CD4-positive, alpha-beta T cell treated with Interleukin-10 for 1 hour (primary cell): ENCODE measurements at places on chromosomes 7 and 10.

GRCh38 chr7:37601321-37601720 lies 82.2 kb upstream of the GPR141 start:
- DNase-seq, result no peak

GRCh38 chr7:134446923-134447322 lies 12.0 kb downstream of the AKR1B1 start:
- DNase-seq, result no peak

DNA sequence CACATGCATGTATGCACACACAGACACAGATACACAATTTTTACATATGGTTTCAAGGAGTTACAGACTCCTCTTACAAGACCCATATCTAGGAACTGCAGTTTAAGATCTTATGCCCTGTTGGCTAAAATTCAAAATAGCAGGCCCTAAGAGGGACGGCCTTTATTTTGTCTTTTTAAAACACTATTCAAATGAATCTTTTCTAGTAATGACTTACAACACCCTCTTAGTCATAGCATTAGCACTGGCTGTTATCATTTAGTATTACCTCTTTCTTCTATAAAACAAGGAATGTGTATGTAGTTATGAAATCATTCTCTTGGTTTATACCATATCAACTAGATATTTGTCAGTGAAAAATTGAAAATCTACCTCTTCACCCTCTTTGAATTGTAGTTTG lies 15.3 kb downstream of the PAPSS2 start:
- no peak for DNase-seq

DNA sequence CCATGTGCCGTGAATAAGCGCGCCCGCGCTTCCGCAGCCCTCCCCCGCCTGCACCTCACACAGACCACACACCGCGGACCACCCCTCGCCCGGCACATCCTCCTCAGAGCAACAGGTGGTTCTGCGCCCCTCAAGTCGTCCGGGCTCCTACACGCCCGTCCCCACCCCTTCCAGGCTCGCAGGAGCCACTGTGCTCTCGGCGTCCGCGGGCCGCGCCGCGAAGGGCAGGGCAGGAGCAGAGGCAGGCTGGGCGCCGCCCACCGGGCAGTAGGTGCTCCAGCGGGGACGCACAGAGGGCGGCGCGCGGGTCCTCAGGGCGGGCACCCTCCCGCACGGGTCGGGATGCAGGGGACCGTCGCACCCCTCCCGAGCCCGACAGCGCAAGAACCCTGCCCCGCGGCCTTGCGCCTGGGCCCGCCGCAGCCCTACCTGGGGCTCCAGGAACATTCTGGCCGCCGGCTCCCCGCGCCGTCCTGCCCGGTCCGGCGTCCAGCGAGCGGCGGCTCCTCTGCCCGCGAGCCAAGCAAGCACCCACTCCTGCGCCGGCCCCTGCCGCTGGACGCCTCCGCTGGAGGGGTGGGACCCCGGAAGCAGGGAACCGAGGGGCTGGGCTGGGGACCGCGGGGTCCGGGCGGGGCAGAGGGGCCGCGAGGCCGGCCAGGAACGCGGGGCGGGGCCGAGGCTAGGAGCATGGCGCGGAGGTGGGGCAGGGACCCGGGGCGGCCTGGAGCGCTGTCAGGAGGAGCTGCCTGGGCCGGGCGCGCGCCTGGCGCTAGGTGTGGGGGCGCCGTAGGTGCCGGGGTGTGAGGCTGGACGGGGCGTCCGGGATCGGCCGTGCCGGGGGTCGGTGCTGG lies 37.4 kb downstream of the RASGEF1A start:
- peak; percentile 61 for DNase-seq

DNA sequence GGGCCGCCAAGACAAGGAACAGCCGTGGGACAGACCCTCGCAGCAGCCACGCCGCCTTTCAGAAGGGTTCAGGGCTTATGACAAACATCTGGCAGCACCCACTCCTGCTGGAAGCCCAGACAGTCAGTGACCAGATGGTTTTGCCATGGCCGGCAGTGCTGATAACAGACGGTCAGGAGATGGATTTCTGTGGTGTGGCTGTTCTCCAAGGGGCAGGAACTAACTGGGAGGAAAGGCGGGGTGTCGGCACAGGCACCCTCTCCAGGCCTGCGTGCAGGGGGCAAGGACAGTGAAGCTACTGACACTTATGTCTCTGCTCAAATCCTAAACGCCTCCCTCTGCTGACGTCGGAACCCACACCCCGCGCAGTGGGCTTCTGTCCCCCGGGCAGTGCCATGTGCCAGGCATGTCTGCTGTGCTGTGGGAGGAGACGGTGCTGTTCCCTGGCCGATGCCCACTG lies 416.1 kb downstream of the DNAJB6 start:
- no peak for DNase-seq

DNA sequence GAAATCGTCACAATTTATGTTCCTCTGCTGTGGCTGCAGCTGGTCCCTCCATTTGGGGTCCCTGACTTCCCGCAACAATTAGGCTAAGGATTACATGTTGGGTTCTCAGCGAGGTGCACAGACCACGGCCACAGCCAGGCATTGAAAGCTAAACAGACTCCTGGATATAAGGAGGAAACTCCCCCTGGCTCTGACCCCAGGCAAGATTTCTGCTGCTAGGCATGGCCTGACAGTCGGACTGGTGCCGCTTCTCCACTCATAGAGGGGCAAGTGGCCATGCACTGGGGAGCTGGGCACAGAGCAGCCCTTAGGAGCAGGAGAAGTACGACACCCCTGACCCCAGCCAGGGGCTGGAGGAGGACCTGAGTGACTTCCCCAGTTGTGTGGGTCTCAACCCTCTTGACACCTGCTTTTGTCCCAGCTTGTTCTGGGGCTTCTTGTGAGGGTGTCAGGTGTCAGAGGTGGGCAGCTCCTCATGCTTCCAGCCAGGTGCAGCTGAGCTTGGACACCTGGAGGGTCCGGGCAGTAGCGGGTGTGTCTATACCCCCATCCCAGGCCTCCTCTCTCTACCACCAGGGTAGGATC lies 38.3 kb downstream of the TSPAN15 start:
- no peak for DNase-seq

- DNase-seq, result no peak
Measured at GRCh38 chr7:42035210-42035609, 201.8 kb downstream of the GLI3 start.

GRCh38 chr10:106898446-106898845 lies 266.1 kb downstream of the SORCS1 start:
- no peak for DNase-seq

DNA sequence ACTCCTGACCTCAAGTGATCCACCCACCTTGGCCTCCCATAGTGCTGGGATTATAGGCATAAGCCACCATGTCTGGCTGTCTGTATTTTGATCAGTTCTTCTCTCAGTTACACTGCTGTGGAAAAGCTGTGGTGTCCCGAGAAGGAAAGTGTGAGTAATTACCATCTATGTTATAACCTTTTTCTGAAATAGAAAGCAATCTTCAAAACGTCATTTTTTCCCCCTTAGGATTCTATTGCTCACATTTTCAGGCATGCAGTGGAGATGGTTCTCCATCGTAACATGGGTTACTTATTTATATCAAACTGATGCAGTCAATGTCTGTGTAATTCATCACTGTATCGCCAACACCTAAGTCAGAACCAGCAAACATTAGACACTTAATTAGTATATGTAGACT lies 103.5 kb upstream of the FAM3C start:
- DNase-seq, result no peak

- DNase-seq, result no peak
Measured at GRCh38 chr7:155507576-155507975, 38.8 kb downstream of the CNPY1 start.

DNA sequence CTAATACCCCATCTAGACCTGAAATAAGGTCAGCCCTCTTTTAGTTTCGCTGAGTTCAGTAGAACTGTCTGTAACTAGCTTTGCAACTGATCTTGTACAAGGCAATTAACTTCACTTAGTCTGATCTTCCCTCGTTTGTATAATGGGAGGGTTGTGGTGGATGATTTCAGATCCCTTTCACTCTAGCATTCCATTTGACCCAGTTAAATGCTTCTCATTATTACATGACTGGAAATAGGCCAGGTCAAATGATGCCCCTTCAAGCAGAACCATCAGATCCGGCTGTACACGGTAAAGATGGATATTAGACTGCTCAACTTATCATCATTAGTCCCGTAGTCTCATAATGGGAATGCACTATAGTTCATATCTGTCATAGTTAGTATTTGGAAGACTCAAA lies 1009.0 kb downstream of the LRMDA start:
- no peak for DNase-seq
